ENCODE measurements at places on chromosomes 5 and 9.
A peak's percentile ranks its signal among the peaks of the same experiment; 100 is the strongest.

GRCh38 chr9:123049589-123050222 lies 16.2 kb downstream of the GPR21 start:
- DNase-seq, result no peak

DNA sequence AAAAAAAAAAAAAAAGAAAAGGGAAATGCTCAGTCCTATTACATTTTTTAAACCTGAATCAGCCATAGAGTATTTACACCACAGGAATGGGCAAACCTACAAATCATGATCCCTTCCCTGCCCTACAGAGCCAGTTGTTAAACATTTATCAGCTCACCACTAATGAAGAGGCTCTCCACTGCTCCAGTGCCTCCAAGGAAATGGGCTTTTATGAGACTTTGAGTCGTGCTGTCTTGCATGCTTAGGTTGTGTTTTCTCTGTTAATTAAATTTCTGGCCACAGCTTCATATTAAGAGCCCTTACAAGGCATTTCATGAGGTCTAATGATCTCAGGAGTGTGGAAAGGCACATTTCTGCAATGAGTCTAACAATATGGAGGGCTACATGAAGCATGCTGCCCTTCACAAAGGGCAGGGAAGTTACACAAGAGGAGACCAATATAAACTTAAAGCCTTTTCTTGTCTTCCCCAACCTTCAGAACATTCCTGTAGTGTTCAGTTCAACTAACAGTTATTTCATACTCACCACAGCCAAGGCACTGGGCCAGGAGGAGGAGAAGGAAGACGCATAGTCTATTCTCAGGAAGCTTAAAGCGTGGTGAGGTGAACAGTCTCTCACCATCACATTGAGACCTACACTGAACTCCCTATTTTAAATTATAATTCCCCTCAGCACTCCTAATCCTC lies 140.1 kb upstream of the ABCA1 start:
- DNase-seq, result no peak

DNA sequence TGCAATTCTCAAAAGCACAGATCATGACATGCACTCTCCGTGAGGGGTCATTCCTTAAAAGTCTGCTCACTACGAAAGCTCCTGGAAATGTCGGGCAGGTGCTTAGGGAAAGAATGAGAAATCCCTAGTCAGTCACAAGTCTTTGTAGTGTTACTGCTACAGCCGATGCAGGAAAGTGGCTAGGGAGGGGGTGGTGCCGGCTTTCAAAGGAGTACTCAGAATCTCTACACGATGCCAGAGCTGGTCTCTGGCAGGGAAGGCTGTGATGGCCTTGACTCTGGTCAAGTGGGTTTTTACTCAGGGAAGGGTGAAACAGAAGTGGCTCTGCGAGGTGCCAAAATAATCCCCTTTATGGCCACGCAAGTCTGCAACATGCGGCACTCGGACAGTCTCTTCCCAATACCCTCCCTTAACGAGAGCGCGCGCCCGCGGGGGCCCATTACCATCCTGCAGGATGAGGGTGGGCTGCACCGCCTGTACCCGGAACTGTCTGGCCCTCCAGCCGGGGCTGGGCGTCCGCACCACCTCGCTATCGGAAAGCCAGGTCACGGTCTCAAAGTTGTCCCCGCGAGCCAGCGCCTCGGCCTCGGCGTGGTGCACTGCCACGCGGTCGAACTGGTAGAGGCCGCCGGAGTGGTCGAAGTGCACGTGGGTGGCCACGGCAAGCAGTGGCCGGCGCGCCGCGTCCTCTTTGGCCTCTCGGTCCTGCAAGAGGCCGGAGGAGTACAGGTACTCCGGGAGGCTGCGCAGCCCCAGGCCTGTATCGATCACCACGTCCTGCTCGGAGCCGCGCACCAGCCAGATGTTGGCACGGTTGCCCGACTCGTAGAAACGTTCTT lies 956 bp downstream of the MBLAC2 start:
- DNase-seq, result no peak

- peak; percentile 71 for DNase-seq
These were observed at the start of gene AK8 for GRCh38 chr9:132877824-132878694. Gene AK8, minus strand, starts transcription at chr9:132878284. Its CDS starts 29 bp downstream, at chr9:132878255.

- DNase-seq, result no peak
These were observed 1533.3 kb upstream of the WWC1 start for GRCh38 chr5:166758151-166758550.

DNA sequence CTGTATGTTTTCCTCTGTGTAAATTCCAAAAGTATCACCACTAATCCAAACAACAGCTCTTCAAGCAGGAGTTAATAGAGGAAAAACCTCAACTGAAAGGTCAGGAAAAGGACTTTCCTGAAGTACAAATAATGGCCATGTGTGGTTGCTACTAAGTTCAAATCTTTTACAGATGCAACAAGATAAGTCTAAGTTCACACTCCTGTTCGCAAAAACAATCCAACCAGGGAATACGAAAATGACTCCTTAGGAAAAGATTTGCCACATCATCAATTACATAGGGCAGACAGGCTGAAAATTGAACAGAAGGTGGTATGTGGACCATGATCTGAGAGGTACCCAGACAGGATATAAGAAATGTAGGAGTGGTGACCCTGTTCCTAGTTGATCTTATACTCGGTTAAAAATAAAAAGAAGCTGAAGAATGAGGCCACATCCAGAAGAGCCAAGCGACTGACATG lies 210.2 kb downstream of the TSSK1B start:
- DNase-seq, result no peak

DNA sequence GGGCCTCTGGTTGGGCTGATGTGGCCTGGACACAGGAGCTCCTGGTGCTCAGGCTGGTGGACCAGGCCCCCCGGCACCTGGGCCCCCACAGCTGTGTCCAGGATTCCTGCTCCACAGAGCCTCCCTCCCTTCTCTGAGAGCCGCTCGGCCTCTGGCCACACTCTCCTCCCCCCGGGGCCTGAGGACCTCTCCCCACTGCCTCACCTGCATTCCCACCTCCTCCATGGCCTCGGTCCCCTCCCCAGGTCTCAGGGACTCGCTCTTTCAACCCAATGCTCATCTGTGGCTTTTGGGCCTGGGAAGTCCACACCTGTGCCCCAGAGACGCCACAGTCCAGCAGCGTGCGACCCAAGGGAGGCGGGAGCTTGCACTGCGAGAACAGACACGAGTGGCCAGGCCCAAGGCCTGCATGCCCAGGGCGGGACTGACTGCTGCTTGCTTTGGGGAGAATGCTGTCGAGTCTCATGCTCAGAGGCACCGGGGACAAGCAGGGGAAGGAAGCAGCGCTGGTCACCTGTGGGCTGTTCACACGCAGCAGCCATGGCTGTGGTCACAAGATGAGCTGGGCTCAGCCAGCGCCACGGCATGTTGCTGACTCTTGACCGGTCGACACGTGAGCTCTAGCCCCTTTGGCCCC lies 14.6 kb downstream of the PAEP start:
- no peak for DNase-seq

GRCh38 chr9:69379270-69379982 lies 54.4 kb downstream of the ENTREP1 start:
- no peak for DNase-seq

DNA sequence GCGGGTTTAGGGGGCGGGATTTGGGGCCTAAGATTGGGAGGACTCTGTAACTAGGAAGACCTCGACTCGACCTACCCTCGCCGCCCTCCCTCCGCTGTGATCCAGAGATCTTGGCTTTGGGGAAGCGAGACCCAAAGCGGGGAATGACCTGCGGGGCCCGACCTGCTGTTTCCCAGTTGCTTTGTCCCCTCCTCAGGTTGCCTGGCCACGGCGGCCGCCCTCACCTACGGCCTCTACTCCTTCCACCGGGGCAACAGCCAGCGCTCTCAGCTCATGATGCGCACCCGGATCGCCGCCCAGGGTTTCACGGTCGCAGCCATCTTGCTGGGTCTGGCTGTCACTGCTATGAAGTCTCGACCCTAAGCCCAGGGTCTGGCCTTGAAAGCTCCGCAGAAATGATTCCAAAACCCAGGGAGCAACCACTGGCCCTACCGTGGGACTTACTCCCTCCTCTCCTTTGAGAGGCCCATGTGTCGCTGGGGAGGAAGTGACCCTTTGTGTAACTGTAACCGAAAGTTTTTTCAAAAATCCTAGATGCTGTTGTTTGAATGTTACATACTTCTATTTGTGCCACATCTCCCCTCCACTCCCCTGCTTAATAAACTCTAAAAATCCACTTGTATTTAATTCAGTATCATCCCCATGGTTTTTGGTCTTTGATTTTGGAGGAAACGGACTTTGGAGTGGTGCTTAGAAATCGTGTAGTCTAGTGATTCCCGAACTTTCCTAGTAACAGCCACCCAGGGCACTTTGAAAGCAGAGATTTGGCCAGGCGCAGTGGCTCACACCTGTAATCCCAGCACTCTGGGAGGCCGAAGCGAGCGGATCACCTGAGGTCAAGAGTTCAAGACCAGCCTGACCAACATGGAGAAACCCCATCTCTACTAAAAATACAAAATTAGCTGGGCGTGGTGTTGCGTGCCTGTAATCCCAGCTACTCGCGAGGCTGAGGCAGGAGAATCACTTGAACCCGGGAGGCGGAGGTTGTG lies 878 bp downstream of the HIGD2A start:
- DNase-seq, result no peak

DNA sequence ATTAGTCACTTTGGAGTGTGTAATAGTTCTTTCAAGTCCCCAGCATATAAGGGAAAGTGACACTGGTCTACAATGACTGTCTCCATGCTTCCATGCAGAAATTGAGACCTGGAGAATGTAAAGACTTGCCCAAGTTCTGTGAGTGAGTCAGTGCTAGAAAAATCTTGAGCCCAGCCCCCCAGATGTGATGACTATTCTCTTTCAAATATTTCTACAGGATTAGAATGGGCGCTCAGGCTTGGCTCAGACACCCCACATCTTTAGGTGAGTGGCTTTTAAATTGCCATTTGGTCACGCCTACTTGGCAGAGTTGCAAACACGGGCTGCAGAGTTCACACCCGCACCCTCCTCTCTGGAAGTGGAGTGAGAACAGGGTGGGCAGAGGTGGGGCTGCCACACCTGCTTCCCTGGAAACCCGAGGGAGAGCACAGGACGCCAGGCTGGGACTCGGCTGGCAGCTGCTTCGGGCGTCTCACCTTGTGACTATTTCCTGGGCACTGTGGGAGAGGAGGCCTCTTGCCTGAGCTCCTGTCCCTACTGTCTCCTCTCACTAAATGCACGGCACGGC lies 37.6 kb downstream of the ROPN1L start:
- no peak for DNase-seq

GRCh38 chr5:148794275-148794674 lies 32.1 kb upstream of the ADRB2 start:
- DNase-seq, result no peak

DNA sequence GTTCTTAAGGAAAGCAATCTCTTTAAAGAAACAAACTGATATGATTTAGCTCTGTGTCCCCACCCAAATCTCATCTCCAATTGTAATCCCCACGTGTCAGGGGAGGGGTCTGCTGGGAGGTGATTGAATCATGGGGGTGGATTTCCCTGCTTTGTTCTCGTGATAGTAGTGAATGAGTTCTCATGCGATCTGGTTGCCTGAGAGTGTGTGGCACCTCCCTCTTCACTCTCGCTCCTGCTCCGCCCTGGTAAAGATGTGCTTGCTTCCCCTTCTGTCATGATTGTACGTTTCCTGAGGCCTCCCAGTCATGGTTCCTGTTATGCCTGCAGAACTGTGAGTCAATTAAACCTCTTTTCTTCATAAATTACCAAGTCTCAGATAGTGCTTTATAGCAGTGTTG lies 412.7 kb upstream of the SMC2 start:
- no peak for DNase-seq

GRCh38 chr5:170614065-170614490 lies 110.3 kb downstream of the KCNIP1 start:
- no peak for DNase-seq

GRCh38 chr5:180644129-180644824 lies 5.1 kb downstream of the FLT4 start:
- DNase-seq, result no peak

- DNase-seq, result no peak
These were observed 611.2 kb downstream of the NR2F1-AS1 start for GRCh38 chr5:92969781-92970237.

- no peak for DNase-seq
These were observed 144.7 kb downstream of the OSTF1 start for GRCh38 chr9:75233011-75233410.

- DNase-seq, result no peak
These were observed 233.8 kb downstream of the GAS1 start for GRCh38 chr9:86713470-86713869.

- DNase-seq, result no peak
These were observed 387.7 kb upstream of the PTGER4 start for GRCh38 chr5:40292006-40292405.

- DNase-seq, result no peak
These were observed 39.9 kb downstream of the DDX46 start for GRCh38 chr5:134798468-134798867.

DNA sequence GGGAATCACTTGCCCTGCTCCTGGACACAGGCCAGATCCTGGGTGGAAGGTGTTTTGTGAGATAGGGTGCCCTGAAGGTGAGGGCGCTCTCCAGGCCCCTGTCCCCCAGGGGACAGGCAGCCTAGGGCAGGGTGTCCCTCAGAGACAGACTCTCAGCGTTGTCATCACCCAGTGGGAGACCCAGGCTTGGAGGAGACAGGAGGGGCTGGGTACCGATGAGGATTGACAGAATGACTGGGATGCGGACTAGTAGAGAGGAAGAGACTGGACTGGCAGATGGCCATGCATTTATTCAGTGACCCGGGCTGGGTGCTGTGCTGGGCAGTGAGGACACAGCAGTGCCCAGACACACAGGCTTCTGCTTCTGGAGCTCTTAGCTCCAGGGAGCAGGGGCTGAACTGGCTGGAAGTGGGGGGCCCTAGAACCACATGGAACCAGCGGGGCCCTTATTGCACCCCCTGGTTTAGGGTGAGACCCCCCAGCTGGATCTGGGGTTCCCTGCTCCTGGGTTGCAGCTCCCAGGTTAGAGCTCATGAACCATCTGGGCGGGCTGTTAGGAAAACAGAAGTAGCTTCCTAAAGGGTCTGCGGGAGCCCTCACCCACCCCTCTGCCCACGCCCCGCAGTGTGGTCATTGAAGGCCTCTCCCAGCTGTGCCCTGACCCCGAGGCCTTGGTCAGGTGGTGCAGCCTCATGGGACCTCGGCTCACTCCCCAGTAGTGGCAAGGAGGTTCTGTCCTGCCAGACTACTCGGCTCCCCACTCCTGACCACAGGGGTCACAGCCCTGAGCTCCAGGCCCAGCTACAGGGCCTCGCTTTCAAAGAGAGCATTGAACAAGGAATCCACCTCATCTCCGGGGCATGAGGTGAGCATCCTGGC lies 116.7 kb upstream of the LMX1B start:
- no peak for DNase-seq

- no peak for DNase-seq
These were observed 7.6 kb upstream of the ASS1 start for GRCh38 chr9:130437011-130437789.

DNA sequence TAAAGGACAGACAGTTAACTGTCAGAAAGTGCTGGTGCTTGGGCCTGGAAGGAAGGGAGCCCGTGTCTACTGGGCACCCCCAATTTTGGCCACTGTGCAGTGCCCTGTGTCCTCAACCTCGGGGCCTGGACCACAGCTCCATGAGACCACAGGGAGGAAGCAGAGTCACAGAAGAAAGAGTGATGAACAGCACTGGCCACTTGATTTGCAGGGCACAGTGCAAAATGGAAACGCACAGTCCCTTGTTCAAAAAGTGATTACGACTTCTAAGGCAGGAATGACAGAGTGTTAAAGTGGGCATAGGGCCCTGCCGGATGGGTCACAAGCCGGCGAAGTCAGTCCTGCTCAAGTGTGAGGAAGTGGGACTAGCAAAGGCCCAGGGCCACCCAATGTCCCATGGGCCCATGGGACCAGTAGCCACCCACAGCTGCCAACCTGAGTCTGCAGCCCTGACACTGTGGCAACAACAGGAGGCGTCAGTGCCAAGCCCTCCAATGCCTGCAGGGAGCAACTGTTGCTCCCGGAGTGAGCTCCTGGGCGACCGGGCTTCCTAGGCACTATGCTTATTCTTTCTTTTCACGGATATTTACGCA lies 85.4 kb downstream of the ADAMTS2 start:
- DNase-seq, result no peak

GRCh38 chr9:33049680-33050361 lies 24.7 kb downstream of the DNAJA1 start:
- DNase-seq, result no peak
